ENCODE measurements at places on chromosomes 12 and 14.

DNA sequence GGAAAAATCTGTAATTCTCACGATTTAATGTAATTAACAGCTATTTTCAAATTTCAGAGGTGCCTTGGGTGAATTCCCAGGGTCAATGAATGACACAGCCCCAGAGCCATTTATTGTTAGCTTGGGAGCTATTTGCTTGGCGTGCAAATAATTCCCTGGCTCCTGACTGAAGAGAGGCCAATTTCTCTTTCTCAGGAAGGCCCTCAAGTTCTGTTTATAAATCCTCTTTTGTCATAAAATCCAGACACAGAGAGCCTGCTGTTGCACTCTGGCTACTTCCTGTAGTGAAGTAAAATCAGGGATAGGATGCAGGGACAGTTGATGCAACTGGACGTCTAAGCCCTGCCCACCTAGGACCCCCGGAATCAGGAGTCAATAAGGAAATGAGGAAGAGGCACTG lies 154.3 kb downstream of the TMX1 start:
- DNase-seq: no peak

DNA sequence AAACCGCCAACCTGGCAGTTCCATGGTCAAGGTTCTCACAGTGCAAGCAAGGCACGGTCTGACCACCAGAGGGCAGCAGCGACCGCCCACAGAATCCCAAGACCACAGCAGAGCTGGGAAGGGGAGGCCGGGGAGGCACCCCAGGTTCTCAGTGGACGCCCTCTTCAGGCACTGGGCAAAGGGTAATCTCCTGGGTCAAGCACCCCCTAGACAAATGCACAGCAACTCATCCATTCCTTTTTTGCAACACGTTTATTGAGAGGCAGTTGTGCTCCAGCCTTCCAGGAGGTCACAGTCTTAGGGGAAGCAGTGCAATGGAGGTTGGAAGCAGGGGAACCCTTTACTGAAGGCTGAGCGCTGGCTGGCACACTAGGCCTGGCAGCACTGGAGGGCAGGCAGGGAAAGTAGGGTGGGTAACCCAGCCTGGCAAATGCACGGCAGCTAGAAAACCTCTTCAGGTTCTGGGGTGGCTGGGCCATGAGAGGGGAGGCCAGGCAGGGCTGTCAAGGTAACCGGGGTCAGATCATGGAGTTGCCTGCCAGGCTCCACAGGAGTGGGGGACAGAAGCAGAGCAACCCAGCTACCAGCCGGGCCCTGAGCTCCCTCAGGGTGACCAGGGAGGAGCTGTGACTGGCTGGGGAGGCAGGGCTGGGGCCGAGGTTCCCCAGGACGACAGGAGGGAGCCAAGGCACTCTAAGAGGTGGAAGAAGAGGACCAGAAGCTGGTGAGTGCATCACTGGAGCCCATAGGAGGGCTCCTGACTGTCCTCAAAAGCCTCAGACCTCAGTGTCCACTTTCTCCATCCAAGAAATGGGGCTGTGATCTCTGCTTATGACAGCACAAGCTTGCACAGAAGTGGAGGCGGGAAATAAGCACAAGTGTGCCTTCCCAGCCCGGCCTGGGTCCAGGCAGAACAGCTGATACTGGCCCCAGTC lies 1.8 kb upstream of the RHOF start:
- peak; percentile 86 for DNase-seq

GRCh38 chr12:29032446-29032845 lies 116.6 kb upstream of the FAR2 start:
- no peak for DNase-seq

DNA sequence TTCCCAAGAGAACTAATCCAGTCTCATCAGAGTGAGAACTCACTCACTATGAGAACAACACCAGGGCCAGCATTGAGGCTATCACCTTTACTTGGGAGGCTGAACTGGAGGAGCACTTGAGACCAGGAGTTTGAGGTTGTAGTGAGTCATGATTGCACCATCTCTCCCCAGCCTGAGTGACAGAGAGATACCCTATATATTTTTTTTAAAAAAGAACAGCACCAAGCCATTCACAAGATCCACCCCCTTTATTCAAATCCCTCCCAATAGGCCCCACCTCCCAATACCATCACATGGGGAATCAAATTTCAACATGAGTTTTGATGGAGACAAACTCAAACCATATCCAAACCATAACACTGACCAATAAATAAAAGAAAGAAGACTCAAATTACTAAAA lies 3.7 kb upstream of the TMX1 start:
- DNase-seq: peak; percentile 29

- no peak for DNase-seq
Measured at GRCh38 chr14:43729143-43729542, 777.9 kb downstream of the FSCB start.

DNA sequence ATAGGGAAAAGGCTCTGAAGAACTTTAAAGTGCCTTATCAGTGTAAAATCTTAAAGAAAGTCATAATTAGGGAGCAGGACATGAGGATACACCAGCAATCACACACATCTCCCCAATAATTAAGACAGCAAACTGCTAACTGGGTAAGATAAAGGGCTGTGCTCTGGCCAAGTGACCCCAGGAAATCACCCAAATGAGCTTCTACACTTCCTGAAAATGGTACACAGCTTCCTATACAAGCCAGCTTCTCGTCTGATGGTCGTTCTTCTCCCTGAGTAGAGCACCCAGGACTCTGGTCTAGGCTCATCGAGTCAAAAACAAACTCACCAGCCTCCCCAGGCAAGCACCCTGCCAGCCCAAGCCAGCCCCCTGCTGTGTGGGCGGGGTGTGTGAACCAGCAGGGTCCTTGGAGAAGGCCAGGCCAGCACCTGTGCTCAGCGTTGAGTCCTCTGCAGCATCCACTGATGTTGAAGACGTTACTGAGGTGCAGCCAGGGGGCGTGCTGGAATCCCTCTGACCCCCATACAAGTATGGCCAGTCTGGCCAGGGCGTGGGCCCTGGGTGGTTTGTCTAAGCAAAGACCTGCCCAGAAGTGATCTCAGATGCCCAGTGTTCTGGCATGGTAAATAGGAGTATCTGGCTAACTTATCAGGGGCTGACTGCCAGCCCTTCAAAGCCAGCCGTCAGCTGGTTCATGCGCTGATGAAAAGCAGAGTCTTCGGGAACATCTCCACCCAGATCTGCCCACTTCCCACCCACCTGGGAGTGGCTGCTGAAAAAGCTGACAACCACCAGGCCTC lies 41.4 kb downstream of the ACTN1 start:
- no peak for DNase-seq

Measured in K562 (cell line).